ENCODE measurements at places on chromosomes 11 and 22.

GRCh38 chr11:102577182-102577581 lies 46.6 kb upstream of the MMP7 start:
- no peak for DNase-seq

DNA sequence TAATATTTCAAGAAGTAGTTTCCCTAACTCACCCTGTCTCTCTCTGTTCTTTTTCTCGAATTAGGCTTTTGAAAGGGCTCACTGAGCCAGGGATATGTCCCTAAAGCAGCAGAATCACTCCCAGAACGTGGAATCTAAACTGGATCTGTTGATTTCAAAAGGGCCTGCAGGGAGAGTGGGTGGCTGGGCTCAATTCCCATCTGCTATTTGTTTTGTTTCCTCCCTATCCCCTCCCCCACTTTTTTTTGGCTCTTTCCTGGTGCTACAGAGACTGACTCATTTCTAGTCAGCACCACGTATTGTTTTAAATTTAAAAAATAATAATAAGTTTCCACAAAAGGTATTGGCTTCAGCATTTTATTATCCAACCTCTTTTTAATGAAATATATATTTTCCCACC lies 961.5 kb downstream of the FAM181B start:
- DNase-seq, result peak; percentile 23

- DNase-seq, result no peak
Measured at GRCh38 chr11:37704791-37705190, 1106.8 kb upstream of the RAG2 start.

DNA sequence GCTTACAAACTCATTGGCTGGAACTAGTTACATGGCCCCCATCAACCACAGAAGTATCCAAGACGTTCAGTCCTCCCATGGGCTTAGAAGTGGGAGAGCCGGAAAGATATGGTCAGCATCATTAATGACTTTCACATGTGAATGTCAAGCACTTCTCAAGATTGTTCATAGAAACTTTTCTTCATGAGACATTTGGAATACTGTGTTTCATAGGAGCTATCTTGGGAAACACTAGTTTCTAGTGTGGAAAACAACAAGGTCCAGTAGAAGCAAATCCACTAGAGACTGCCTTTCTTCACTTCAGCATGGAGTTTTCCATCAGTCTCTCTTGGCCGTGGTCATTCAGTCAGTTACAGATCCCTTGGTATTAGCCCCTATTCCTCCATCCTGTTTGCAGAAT lies 160.9 kb downstream of the C11orf91 start:
- no peak for DNase-seq

- DNase-seq, result no peak
Measured at GRCh38 chr11:94128291-94128745, 323 bp upstream of the PANX1 start.
